Urinary bladder (tissue), 4 donors: ENCODE measurements at places on chromosomes 3 and 15. TPM values are rescaled to one million over a fixed set of nuclear protein-coding genes. Genes with fewer than 3 reads are reported as not detected.

Gene AGBL1
- polyA plus RNA-seq, result not detected

Gene KIF15
- polyA plus RNA-seq, result 0.53 TPM

Gene OCA2
- polyA plus RNA-seq, result 0.30 TPM

Gene NMNAT3
- 11.9 TPM for polyA plus RNA-seq

Gene RARB
- polyA plus RNA-seq, result 12.3 TPM

Gene GOLGA8T
- polyA plus RNA-seq, result 0.13 TPM

Gene CYP1A2
- not detected for polyA plus RNA-seq

Gene PYGO1
- polyA plus RNA-seq, result 4.9 TPM

Gene PLSCR4
- polyA plus RNA-seq, result 45.2 TPM

Gene MRAS
- 58.0 TPM for polyA plus RNA-seq

Gene P2RY13
- polyA plus RNA-seq, result 0.57 TPM

Gene LRRC31
- polyA plus RNA-seq, result not detected

Gene PRSS50
- polyA plus RNA-seq, result 0.10 TPM

Gene PXYLP1
- polyA plus RNA-seq, result 6.2 TPM

Gene FEZF2
- not detected for polyA plus RNA-seq

Gene B3GNT5
- polyA plus RNA-seq, result 4.3 TPM

Gene IQCF5
- polyA plus RNA-seq, result not detected

Gene RASGRP1
- 0.18 TPM for polyA plus RNA-seq

Gene GHRL
- polyA plus RNA-seq, result 0.11 TPM

Gene CPN2
- 0.06 TPM for polyA plus RNA-seq

Gene DLL4
- polyA plus RNA-seq, result 11.2 TPM

Gene SPINT1
- polyA plus RNA-seq, result 17.4 TPM
